ENCODE measurements at places on chromosomes 1 and 21. TPM values are rescaled to one million over a fixed set of nuclear protein-coding genes. Genes with fewer than 3 reads are reported as not detected.

Gene ESRRG
- 0.22 TPM for polyA plus RNA-seq

- DNase-seq, result no peak
These were observed 20.6 kb downstream of the SCAF4 start for GRCh38 chr21:31711326-31711725.

GRCh38 chr1:234988155-234988517 is 140.5 kb downstream of the TOMM20 start:
- DNase-seq, result no peak

Gene LYPD8
- polyA plus RNA-seq, result not detected

GRCh38 chr1:98908980-98909379 is 95.7 kb downstream of the PLPPR5 start:
- DNase-seq, result no peak

Gene COL11A1
- 8.3 TPM for polyA plus RNA-seq

Gene GFI1
- 0.04 TPM for polyA plus RNA-seq

DNA sequence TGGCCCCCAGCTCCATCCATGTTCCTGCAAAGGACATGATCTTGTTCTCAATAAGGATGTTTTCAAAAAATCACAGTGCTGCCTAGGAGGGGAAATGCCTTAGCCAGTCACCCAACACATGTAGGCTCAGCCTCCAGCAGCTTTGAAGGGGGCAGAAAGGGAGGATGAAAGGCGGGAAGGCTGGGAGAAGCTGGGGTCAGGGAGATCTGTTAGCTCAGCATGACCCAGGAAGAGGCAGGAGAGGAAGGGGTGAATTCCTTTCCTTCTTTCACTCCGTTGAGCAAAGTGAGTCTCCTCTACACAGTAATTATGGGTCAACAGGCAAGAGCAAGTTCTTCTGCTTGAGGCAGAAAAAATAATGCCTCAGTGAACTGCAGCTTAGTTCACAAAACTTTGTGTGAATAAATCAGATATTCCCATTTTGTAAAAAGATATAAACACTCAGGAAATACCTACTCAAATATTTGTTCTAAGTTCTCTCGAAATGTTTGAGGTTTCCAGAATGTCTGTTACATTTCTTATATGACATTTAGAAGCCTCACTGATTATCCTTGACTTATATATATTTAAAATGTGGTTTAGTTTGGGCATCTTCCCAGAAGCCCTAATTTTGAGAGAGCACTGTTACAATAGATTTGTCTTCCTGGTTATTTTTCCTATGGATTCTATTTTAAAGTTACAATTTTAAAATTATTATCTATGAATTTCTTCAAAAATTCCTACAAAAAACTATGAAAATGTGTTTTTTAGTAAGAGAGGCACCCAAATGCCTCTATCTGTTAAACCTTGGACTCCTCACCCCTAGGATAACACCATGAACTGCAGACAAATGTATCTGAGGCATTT is 116.8 kb downstream of the KCNJ6 start:
- no peak for DNase-seq

DNA sequence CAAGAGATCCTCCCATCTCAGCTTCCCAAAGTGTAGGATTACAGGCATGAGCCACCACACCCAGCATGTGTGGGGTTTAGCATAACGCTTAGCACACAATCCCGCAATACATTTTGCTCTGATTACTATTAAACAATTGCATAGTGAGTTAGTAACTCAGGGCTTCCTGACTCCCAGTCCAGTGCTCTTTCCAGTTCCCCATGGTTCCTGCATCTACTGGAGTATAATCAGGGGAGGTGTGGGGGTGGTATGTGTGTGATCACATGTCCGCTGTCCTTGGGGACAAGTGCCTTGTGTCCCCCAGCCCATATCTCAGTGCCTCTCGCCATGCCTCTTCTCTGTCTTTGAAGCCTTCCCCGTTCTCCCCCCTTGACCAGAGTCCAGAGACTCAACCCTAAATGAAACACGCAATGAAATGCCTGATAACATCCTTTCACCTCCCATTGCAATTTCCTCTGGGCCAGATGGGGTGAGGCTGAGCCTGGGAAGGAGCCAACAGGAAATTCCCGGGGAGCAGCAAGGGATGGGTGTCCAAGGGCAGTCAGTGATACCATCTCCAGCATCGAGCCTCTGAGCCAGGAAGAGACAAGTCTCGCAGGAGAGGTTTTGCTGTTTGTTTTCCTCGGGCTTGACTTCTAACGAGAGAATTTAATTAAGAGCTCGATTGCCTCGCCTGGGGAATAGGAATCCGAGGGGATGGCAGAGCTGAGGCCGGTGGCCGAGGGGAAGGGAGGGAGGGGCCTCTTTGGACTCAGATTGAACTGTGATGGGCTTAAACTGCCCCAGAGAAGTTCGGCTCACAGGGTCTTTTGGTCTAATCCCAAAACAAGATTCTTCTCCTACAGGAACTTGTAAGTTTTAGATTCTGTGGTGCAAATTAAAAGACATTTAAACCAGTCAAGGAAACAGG is 7.7 kb upstream of the HTR1D start:
- no peak for DNase-seq

Gene FAM78B
- polyA plus RNA-seq, result 0.05 TPM

DNA sequence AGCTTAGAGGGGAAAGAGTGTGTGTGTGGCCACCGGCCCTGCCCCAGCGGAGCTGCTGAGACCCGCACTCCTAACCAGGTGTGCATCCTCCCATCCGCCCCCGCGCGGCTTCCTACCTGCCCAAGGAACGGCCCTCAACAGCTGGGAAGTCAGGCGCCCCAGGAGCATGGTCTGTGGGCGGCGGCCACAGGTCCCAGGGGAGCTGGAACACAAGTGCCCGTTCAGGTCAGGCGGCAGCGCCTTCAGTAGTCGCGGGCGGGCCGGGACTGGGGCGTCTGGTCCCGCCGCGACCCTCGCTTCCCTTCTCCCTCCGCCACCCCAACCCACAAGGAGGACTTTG is 448 bp downstream of the AURKAIP1 start:
- no peak for DNase-seq

DNA sequence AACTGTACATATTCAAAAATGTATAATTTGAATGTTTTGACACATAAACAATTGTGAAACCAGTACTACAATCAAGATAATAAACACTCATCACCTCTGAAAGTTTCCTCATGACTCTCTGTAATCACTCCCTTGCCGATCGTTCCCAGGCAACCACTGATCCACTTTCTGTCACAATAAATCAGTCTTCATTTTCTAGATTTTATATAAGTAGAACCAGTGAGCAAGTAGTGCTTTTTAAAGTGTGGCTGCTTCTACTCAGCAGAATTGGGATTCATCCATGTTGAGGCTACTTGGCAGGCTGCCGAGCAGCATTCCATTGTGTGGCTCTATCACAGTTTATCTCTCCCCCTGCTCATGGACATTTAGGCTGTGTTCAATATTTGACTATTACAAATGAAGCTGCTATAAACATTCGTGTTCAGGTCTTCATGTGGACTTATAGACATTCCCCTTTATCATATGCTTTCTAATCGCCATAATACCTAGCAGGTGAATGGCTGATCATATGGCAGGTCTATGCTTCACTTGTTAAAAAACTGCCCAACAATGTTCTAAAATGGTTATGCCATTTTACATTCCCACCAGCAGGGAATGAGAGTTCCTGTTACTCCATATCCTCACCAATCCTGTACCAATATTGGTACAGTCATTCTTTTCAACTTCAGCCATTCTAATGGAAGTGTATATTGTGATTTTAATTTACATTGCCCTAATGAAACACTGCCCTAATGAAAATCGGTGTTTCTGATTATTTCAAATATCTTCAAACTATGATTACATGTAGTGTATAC is 20.5 kb downstream of the TEX38 start:
- DNase-seq, result no peak
